Pancreas (tissue), 10 donors: ENCODE measurements at places on chromosomes 6 and 20. TPM values are rescaled to one million over a fixed set of nuclear protein-coding genes. Genes with fewer than 3 reads are reported as not detected.

NELFE gene
- 33.8 TPM for polyA plus RNA-seq

KHDC1 gene
- 1.9 TPM for polyA plus RNA-seq

PLCB4 gene
- 1.8 TPM for polyA plus RNA-seq

MAP3K5 gene
- polyA plus RNA-seq = 7.0 TPM

ARMC12 gene
- 2.6 TPM for polyA plus RNA-seq

SOX18 gene
- polyA plus RNA-seq = 6.1 TPM

SLC22A3 gene
- polyA plus RNA-seq = 0.66 TPM

PRPF6 gene
- 35.7 TPM for polyA plus RNA-seq

ZDHHC14 gene
- polyA plus RNA-seq = 9.9 TPM

TRIM40 gene
- polyA plus RNA-seq = not detected

C6orf52 gene
- 2.7 TPM for polyA plus RNA-seq

RAET1L gene
- not detected for polyA plus RNA-seq

MEI4 gene
- polyA plus RNA-seq = 0.30 TPM

MYCT1 gene
- 2.0 TPM for polyA plus RNA-seq

ENPP3 gene
- polyA plus RNA-seq = 0.23 TPM

MICB gene
- polyA plus RNA-seq = 0.23 TPM

FAM135A gene
- 13.1 TPM for polyA plus RNA-seq

TFAP2A gene
- 0.42 TPM for polyA plus RNA-seq

CCN2 gene
- polyA plus RNA-seq = 30.4 TPM

DNMT3B gene
- 2.4 TPM for polyA plus RNA-seq

SNX3 gene
- 88.9 TPM for polyA plus RNA-seq

BTN3A1 gene
- 13.9 TPM for polyA plus RNA-seq

RAD21L1 gene
- polyA plus RNA-seq = not detected

DNAJC5 gene
- 20.1 TPM for polyA plus RNA-seq

CDK19 gene
- 4.3 TPM for polyA plus RNA-seq

CLDN20 gene
- 0.07 TPM for polyA plus RNA-seq

ATP9A gene
- polyA plus RNA-seq = 15.5 TPM

ARHGAP40 gene
- not detected for polyA plus RNA-seq

CD24 gene
- polyA plus RNA-seq = 417 TPM

TTK gene
- polyA plus RNA-seq = 0.21 TPM

DDO gene
- polyA plus RNA-seq = 1.2 TPM

APCDD1L gene
- 0.27 TPM for polyA plus RNA-seq

AGER gene
- polyA plus RNA-seq = 14.1 TPM

TXLNB gene
- polyA plus RNA-seq = 0.08 TPM

WFDC2 gene
- polyA plus RNA-seq = 21.4 TPM

TMEM244 gene
- not detected for polyA plus RNA-seq

CYP39A1 gene
- 7.3 TPM for polyA plus RNA-seq

SLC12A5 gene
- polyA plus RNA-seq = 12.9 TPM

DCBLD1 gene
- 4.8 TPM for polyA plus RNA-seq

SLC4A11 gene
- 1.1 TPM for polyA plus RNA-seq

JPH2 gene
- 0.31 TPM for polyA plus RNA-seq

SLC22A7 gene
- not detected for polyA plus RNA-seq

HLA-DMB gene
- polyA plus RNA-seq = 2.7 TPM
